Amniotic stem cell (primary cell): ENCODE measurements at places on chromosomes 3 and 15.

GRCh38 chr3:104040896-104041295 lies 1325.8 kb upstream of the ALCAM start:
- DNase-seq = no peak

DNA sequence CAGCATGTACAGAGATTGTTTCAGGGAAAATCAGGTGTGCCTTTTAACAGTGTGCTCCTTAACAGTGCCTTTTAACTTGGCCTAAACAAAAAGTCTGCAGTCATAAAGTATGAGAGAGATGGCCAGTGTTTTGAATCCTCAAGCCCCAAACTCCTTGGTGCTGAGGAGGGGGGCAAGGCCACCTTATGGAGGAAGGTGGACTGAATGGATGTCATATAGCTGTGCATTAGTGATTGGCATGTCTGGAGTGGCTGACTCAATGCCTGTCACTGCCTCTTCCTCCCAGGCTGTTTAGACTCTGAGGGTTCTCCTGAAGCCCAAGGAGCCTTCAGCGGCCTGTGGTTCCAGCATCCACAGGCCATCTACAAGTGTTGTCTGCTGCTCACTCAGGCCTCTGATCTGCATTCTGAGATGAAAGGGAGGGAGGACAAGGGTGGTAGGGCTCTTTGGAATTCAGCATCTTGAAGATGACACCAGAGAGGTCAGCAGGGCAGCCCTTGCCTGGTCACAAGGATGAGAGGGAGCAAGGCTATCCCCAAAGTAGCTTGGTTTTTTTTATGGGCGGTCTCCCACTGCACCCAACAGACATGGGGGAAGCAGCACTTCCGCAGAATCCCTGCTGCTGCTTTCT lies 1.5 kb downstream of the FOXL2NB start:
- DNase-seq = no peak

DNA sequence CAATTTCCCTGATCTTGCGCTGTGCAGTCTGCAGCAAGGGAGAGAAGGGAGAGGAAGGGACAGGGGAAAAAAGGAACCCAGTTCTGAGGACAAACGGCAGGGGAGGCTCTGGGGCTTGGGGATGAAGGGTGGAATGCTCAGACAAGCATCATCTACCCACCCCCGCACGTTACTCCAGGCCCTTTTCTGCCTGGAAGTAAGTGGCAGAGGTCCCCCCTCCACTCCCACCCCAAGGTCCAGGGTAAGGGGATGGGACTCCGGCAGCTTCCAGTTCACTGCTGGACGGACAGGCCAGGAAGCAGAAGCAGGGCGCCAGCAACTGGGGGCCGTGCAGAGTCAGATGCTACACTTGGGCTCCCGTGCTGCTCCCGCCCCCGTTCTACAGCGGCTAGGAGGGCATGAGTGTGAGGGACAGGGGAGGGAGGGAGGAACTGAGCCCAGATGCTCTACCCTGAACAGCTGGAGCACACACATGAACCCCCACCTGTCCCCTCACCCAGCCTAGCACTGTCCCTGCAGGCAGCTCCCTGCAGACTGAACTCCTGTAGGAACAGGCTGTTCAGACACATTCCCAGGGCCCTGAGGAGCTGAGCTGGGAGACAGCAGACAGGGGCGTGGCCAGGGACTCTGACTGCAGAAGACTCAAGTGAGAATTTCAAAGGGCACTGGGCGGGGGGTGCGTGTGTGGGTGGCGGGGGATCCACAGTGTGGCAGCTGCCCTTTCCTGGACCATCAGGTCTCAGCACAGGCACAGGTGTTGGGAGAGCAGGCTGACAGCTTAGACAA lies 59.7 kb downstream of the SENP2 start:
- DNase-seq = no peak

DNA sequence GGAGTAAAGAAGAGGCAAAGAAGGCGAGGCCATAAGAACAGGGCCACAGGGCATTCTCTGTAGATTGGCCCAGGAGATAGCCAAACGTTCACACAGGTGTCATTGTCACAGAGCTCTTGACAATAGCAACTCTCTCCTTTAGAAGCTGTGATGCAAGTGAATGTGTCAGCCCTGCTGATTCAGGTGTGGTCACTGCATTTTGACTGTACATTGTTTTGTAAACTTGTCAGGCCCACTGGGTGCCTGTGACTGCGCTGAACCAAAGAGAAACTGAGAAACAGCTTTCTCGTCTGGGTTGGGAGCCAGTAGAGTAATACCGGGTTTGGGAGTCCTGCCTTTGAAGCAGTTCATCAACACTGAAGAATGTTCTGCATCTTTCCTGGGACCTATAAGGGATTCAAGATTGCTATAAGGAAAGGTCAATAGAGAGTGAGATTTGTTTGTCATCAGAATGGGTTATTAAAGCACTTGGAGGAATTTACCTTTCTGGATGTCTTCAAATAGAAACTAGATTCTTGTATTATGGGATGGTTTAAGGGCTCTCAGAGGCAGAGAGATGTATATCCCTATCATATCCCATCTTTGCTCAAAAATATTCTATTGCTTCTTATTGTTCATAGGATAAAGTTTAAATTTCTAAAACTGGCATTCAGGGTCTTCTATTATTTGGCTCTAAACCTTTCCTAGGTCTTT lies 45.4 kb downstream of the TMEM45A start:
- DNase-seq = no peak

GRCh38 chr3:110027446-110028080 lies 690.2 kb upstream of the DPPA4 start:
- peak; percentile 27 for DNase-seq

- DNase-seq = no peak
Measured at GRCh38 chr15:41862515-41863116, 24.0 kb downstream of the PLA2G4B start.

DNA sequence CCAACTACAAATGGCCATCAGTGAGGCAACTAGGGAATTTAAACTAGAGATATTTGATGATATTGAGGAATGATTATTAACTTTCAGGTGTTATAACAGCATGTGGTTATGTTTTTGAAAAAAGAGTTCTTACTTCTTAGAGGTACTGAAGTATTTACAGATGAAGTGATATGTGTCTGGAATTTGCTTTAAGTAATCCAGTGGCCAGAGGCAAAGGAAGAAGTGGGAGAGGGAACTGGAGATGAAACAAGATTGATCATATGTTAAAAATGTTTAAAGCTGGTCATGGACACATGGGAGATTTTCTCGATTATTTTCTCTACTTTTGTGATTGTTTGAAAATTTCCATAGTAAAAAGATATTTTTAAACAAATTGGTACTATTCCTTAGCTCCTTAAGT lies 53.3 kb upstream of the SLCO2A1 start:
- DNase-seq = no peak

GRCh38 chr3:168295027-168295426 lies 199.3 kb upstream of the GOLIM4 start:
- DNase-seq = no peak

DNA sequence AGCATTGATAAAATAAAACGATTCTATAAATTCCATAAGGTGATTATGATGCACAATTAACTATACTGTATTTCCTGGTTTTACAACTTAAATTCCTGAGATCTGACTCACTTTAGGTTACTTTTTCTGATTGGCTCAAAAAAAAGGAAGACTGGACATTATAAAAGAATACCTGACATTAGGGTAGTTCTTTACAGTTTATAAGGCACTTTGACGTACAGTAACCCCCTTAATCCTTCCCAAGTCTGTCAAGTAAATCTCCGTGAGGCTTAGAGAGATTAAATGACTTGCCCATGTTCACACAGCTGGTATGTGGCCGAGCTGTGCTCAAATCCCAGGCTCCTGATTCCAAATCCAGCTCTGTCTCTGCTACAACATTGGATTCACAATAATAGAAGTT lies 1.0 kb upstream of the SLTM start:
- DNase-seq = no peak

GRCh38 chr3:61725851-61726333 lies 164.5 kb downstream of the PTPRG start:
- DNase-seq = no peak

DNA sequence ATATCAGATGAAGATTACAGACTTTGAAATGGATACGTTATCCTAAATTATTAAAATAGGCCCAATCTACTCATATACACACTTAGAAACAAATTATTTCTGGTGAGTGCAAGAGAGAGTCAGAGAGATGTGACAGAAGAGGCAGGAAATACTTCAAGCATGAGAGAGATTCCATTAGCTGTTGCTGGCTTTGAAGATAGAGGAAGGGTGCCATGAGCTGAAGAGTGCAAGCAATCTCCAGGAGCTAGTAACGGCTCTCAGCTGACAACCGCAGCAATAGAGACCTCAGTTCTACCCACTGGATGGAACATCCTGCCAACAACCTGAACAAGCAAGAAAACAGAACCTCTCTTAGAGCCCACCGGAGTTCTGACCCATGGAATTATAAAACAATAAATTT lies 270.7 kb upstream of the SLITRK3 start:
- no peak for DNase-seq

DNA sequence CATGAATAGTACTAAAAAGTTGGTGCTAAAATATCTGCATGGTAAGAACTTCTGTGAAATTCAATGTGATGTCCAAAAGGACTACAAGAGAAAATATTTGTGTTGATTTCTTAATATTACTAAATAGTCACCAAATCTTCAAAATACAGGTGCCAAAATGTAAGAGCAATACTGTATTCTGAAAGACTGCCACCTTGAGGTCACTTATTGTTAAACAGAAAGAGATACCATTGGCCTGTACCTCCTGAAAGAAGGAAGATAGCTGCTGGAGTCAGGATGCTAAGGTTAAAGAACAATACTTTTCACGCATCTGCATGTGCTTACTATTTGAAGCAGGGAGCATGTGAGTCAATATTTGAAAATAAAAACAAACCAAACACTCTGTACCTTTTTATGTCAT lies 72.0 kb upstream of the LSAMP start:
- no peak for DNase-seq

GRCh38 chr3:135034291-135034768 lies 239.3 kb downstream of the EPHB1 start:
- DNase-seq = no peak

DNA sequence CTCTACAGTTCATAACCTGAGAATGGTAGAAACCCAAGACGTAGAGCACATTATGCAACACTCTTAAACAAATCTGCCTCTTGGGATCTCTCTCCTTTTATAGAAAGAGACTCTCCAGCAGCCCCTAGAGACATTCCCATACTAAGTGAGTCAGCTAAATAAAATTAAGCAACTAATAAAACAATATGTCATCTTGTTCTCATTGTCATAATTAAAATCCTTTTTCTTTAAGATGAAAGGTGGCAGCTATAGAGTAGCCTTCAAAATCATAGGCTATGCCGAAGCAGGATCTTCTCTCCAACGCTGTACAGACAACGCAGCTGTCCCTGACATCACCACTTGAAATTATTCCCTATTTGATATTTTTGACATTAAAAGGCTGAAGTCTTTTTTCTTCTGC lies 790.0 kb downstream of the FHIT start:
- no peak for DNase-seq

DNA sequence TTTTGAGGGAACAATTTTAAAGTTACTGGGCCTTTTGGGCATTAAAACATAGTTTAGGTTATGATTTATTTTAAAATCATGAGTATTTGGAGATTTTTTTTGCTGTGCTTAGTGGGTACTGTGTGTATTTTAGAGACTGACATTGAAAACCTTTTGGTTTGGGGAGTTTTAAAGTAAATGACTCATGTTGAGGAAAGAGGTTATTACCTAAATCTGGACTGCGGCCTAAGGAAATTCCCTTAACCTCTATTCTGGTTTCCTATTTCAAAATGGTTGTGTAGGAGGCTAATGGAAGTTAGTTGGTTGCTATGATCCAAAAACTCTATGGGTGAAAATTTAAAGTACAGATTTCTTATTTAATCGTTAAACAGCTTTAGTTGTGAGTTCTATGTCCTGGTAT lies 57.3 kb upstream of the DPH6 start:
- DNase-seq = no peak

DNA sequence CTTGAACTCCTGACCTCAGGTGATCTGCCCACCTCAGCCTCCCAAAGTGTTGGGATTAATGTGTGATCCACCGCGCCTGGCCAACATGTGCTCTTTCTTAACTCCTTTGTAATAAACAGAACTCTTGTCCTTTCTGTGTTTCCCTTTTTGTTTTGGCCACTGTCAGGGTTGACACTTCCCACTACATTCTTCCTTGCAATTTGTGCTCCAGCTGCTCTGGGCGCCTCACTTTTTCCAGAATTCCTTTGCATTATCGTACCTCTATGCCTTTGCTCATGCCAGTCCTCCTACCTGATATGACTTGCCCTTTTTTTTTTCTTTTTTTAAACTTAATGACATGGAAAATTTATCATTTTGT lies 38.8 kb upstream of the SMAD3 start:
- DNase-seq = no peak

GRCh38 chr3:28651159-28651558 lies 302.5 kb upstream of the AZI2 start:
- no peak for DNase-seq

- DNase-seq = no peak
Measured at GRCh38 chr15:60299452-60300047, 98.2 kb downstream of the ANXA2 start.

- no peak for DNase-seq
Measured at GRCh38 chr3:32780735-32781210, 37.0 kb upstream of the TRIM71 start.

DNA sequence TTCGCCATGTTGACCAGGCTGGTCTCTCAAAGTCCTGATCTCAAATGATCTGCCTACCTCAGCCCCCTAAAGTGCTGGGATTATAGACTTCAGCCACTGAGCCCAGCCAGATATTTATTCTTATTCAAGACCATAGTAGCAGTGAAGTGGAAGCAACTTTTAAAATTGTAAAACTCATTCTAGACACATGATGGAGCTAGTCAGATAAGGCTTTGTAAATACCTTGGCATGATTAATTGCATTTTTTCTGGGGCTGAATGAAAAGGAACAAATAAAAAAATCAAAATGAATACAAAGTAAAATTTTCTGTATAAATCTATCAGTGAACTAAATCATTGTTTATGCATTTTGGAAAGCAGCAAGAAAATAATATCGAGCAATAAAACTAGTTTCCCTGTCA lies 4.1 kb upstream of the MYO1E start:
- DNase-seq = no peak

GRCh38 chr3:42476225-42477125 lies 26.0 kb upstream of the VIPR1 start:
- no peak for DNase-seq

GRCh38 chr15:64990168-64990470 lies 405 bp upstream of the SPG21 start:
- no peak for DNase-seq

- DNase-seq = no peak
Measured at GRCh38 chr3:60579734-60580133, 671.5 kb downstream of the FHIT start.

- DNase-seq = peak; percentile 94
Measured at GRCh38 chr3:11136830-11137626, 17.3 kb upstream of the HRH1 start.
